ENCODE measurements at places on chromosomes 4 and X.

DNA sequence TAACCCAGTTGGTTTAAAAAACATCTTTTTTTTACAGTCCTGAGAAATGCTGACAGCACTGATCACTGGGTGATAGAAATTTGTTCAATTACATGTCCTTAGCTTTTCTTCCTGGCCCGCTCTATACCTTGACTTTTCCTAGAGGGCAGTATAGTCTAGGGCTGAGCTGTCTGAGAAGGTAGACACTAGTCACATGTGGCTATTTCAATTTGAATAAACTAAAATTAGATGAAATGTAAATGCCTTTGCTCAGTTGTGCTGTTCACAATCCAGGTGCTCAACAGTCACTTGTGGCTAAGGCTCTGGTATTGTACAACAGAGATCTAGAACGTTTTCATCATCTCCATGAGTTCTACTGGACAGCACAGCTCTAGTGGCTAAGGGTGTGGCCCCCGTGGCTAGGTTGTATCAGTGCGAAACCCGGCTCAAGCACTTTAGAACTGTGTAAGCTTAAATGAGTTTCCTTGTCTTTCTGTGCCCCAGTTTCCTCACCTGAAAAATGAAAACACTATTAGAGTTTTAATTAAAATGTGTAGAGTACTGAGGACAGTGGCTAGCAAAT lies 111.6 kb upstream of the WDR17 start:
- DNase-seq, result no peak

- DNase-seq, result no peak
Measured at GRCh38 chr4:14362385-14362784, 639.9 kb upstream of the CPEB2 start.

DNA sequence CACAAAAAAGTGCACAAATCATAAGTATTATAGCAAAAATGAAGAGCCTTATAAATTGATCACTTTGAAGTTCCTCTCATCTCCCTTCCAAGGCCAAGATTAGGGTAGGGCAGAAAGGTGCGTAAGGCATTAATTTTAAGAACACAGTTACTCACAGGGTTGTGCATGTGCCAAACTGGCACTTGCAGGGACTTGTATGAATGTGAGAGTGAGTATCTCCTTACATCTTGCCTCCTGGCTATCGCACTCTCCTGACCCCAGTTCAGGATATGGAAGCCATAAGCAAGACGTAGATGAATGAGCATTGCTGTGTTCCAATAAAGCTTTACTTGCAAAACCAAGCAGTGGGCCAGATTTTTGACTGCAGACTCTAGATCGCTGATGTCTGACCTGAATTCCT lies 510.1 kb upstream of the AADAT start:
- no peak for DNase-seq

DNA sequence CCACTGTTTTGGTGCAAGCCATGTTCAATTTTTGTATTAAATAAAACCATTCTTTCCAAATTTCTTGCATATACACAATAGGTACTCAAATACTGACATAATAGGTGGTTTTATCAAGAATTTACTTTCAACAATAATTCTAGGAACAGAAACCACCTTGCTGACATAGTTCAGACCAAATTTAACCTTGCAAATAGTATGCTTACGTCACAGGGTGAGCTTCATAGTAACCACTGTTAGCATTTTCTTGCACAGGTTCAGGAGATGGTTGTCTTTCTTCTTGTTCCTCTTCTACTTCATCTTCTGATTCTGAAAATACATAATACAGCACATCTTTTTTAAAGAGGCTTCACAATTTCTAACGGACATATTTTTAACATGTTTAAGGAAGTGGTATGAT lies 17.6 kb downstream of the G3BP2 start:
- DNase-seq, result no peak

- no peak for DNase-seq
Measured at GRCh38 chrX:66042307-66043077, 2.6 kb upstream of the VSIG4 start.

DNA sequence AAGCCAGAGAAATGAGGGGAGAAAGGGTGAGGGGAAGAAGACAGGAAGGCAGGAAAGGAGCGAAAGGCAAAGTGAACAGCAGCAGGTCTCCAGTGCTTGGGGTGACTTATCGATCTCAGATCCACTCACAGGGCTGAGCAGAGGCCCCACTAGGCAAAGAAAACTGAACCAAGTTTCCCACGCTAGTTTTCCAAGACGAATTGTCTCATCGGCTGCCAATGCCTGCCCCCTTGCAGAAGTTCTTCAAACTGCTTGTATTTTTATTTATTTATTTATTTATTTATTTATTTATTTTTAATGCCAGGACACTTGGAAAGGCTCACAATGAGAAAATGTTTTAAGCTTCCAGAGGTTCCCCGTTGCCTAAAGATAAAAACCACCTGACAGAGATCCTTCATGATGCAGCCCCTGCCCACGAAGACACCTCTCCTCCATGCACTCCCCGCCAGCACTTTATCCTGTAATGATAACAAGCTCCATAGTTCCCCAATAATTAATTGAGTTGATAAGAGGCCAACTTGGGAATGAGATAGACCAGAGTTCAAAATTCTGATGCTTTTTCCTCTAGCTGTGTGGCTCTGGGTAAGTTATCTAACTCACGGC lies 43.2 kb downstream of the QDPR start:
- DNase-seq, result no peak

GRCh38 chr4:170651786-170652185 lies 562.0 kb upstream of the AADAT start:
- no peak for DNase-seq

DNA sequence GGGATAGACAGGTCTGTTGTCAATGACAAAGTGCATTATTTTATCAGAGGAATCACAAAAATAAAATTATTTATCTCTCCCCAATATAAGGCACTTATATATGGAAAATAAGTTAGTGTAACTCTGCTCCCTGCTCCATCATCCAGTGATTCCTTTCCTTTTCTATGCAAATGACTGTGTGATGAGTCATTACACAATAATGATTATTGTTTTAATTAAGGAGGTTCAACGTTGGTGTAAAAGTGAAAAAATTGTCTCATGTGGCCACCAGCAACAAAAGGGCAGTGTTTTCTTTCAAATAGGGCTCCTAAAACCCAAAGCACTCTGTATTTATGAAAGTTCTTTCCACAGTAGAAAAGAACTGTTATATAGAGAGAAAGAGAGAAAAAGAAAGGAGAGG lies 16.7 kb downstream of the SLC7A11 start:
- DNase-seq, result no peak
